ENCODE measurements at places on chromosomes 2 and 18. TPM values are rescaled to one million over a fixed set of nuclear protein-coding genes. Genes with fewer than 3 reads are reported as not detected.

DARS1 gene
- 157 TPM for total RNA-seq

REEP1 gene
- total RNA-seq = 0.18 TPM

CXCR1 gene
- not detected for total RNA-seq

IL36G gene
- not detected for total RNA-seq

HOXD13 gene
- total RNA-seq = 2.4 TPM

IL36A gene
- not detected for total RNA-seq

ASNSD1 gene
- total RNA-seq = 64.5 TPM

SLC5A7 gene
- not detected for total RNA-seq

SH3BP4 gene
- total RNA-seq = 15.4 TPM

SERPINB2 gene
- 4.8 TPM for total RNA-seq

ZNF513 gene
- 11.6 TPM for total RNA-seq

ARHGEF33 gene
- total RNA-seq = 1.2 TPM

Measured in smooth muscle cell of the umbilical artery (primary cell).